ENCODE measurements at places on chromosomes 1 and 21.

DNA sequence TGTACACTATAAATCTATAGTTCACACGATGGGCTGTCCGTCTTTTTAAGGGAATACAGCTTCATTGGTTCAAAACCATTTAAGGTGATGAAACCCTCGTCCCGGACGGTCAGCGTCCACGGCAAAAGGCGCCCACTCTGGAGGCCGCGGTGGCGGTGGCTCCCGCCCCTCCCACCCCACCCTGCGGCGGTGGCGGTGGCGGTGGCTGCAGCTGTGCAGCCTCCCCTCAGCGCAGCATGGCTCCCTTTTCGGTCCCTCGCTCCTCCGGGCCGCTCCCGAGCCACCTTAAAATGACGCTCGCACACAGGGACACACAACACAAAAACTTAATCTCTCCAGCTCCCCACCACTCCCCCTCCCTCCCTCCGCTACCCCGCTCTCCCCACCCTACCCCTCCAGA lies 69.1 kb downstream of the WLS start:
- DNase-seq, result no peak

DNA sequence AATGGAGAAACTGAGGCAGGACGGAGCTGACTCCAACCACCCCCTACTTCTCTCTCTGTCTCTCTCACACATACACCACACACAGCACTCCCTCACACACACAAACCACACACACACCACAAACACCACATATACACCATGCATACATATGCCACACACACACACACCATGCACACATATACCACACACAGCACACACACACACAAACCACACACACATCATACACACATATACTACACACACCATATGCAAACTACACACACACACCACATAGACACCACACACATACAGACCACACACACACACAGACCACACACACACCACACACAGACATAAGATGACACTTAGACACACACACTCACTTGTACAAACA lies 94.3 kb downstream of the RIPK4 start:
- DNase-seq, result no peak

- DNase-seq, result no peak
These were observed 34.0 kb downstream of the TFF3 start for GRCh38 chr21:42281181-42281680.

GRCh38 chr1:153610811-153611301 lies 2.1 kb downstream of the S100A16 start:
- DNase-seq, result no peak

DNA sequence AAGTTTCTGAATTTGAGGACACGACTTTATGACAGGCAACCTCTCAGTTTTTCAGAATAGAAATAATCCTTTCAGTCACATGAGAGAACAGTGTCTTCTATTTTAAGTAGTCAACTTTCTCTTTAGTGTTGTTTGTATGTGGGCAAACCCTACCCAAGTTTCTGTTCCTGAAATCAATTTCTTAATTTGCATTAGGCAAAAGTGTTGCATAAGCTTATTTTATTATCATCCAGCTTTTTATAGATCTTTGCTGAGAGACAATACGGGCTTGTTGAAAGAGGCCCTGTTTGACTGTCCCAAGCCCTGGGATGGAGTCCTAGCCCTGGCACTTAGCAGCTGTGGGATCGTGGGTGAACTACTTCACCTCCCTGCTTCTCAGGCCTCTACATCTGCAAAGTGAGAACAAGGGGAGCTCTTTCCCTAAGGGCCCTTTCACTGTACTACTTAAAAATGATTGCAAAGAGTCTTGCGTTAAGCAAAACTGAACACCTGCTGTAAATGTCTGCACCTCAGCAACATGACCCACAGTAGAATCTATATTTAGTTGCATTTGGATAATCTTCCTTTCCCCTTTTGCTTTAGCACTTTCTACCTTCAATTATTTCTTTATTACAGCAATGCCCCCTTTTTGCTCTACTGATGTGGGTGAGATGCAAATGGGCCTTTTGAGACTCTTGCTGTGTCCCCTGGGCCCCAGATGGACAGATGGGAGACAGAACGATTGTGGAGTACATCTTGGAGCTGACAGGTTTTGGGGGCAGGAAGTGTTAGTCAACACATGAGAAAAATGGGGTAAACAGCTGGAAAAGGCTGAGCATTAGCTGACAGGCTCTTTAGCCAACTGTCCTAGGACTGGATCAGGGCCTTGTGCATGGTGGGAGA lies 41.0 kb upstream of the SCAF4 start:
- no peak for DNase-seq

DNA sequence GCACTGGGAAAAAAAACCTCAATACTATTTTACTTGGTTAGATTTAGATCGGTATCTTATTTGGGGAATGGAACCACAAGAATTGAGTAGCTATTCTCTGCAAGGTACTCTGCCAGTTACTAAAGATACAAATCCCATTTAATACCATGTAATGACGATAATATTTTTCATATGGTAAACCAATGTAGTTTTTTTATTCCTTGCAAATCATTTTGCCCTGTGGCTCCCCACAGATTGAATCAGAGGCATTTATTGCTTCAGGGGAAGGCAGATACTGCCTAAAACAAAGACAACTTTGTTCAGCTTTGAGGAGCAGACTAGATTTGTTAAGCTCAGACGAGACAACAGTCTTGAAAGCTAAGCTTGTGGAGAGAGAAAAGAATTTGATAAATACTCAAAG lies 226.7 kb upstream of the RUNX1 start:
- no peak for DNase-seq

GRCh38 chr1:113881661-113882060 lies 5.7 kb downstream of the BCL2L15 start:
- DNase-seq, result no peak
